K562 (cell line): ENCODE measurements at places on chromosomes 3 and 15. TPM values are rescaled to one million over a fixed set of nuclear protein-coding genes. Genes with fewer than 3 reads are reported as not detected.

CDC25A gene
- 52.0 and 59.2 TPM in 2 replicates for total RNA-seq

ACSBG1 gene
- 2.6 and 3.3 TPM in 2 replicates for total RNA-seq

DNA sequence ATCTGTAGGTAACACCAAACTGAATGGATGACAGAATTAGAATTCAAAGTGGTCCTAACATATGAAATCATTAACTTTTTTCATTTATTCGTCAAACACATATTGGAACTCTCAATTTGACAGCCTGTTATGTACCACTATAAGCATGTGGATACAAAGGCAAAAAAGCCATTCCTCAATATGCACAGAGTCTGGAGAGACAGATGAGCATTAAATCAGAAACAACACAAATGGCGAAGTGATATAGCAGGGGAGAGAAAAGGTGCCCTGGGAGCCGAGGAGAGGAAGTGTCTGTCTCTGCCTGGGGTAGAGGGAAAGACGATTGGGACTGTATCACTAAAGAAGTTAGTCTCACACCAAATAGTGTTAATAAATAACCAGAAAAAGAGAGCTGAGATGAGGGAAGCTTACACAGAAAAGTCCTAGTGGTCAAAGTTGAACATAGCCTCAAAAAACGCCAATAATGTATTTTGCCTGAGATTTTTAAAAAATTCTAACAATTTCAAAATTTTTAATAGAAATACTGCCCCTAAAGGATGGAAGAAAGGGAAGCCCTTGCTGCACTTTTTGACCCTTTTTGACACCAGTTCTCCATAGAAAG, 417.5 kb downstream of the TUSC7 start:
- no peak for DNase-seq

- no peak for DNase-seq
Measured at GRCh38 chr3:52399131-52399530, 45.8 kb downstream of the SEMA3G start.
